ENCODE measurements at places on chromosomes 3 and 15. TPM values are rescaled to one million over a fixed set of nuclear protein-coding genes. Genes with fewer than 3 reads are reported as not detected.
A peak's percentile ranks its signal among the peaks of the same experiment; 100 is the strongest.

The SOX14 gene
- not detected for total RNA-seq

The OCA2 gene
- 0.54 TPM for total RNA-seq

The RARB gene
- 21.9 TPM for total RNA-seq

The ASB14 gene
- not detected for total RNA-seq

The STRIT1 gene
- not detected for total RNA-seq

DNA sequence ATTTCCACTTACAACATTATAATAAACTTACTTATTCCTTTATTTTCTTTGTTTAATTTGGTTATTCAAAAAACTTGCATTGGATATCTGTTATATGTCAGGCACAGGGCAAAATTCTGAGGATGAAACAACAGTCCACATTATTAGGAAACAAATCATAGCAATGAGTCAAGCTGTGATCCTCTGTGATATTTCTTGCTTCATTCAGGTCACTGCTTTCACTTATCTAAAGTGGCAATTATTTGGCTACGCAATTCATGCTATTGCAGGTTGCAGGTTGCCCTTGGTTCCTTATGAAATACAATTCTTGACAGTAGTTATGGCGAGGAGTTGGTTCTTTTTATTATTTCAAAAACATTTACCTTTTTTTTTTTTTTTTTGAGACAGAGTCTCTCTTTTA lies 66.4 kb upstream of the CNTN6 start:
- H3K27me3 ChIP-seq, result no peaks in the 10 kb centered on the region
- H3K4me1 ChIP-seq, result no peaks in the 10 kb centered on the region
- H3K4me3 ChIP-seq, result no peak overlapping the region
- no peaks in the 10 kb centered on the region for H3K36me3 ChIP-seq

DNA sequence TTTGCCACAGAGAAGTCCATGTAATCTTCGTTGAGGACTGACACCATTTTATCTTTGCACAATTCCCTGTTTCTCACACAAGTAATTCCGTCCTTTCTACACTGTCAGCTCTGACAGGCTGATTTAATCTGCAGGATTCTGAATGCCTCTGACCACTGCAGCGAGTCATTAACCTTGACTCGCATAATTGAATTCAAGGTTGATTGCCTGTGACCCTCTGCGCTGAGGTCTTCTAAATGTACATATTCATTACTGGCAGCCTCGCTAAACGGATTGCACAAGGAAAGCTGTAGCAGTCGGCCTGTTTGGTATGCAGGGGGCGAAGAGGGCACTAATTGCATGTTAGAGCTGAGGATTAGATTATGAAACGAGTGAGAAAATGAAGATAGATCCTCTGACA lies 147.8 kb downstream of the SHOX2 start:
- no peaks in the 10 kb centered on the region for H3K36me3 ChIP-seq
- peak; percentile 57 for DNase-seq
- no peaks in the 10 kb centered on the region for H3K27me3 ChIP-seq

GRCh38 chr3:194750491-194750828 lies 64.8 kb downstream of the FAM43A start:
- no peak for DNase-seq
- H3K4me1 ChIP-seq, result peaks cover 10% of the 10 kb centered on the region
- no peaks in the 10 kb centered on the region for H3K36me3 ChIP-seq

DNA sequence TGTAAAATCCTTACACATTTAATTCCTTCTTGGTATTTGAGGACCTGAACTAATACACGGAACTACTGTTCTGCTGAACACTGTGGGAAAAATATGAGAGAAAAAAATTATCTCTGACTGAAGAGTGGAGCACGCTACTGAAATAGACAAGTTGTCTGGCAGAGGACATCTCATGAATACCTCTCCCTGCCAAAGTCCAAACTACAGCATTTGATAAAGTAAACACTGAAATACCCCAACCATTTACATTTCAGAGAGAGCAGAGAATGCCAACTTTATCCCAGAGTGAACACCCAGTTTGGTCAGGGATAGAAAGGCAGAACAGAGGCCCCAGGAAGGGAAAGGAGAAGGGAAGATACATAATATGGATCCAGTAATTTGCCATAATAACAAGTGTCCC lies 920.7 kb downstream of the SQOR start:
- DNase-seq, result no peak
- no peaks in the 10 kb centered on the region for H3K4me1 ChIP-seq
- no peak overlapping the region for H3K4me3 ChIP-seq
- no peaks in the 10 kb centered on the region for H3K36me3 ChIP-seq

- no peak overlapping the region for H3K4me3 ChIP-seq
- peaks cover 17% of the 10 kb centered on the region for H3K4me1 ChIP-seq
- H3K27me3 ChIP-seq, result peaks cover 42% of the 10 kb centered on the region
- H3K27ac ChIP-seq, result no peak overlapping the region
- no peaks in the 10 kb centered on the region for H3K36me3 ChIP-seq
Measured at GRCh38 chr15:33226559-33227181, 32.2 kb upstream of the FMN1 start.

- H3K4me3 ChIP-seq, result no peak overlapping the region
- DNase-seq, result no peak
- H3K27me3 ChIP-seq, result no peaks in the 10 kb centered on the region
Measured at GRCh38 chr3:101898752-101899169, 49.4 kb downstream of the NFKBIZ start.

GRCh38 chr15:88623632-88624031 lies 2.5 kb downstream of the AEN start:
- H3K36me3 ChIP-seq, result peaks cover 66% of the 10 kb centered on the region
- H3K4me3 ChIP-seq, result peak overlapping the region; percentile 83
- no peak overlapping the region for H3K27ac ChIP-seq
- peaks cover 5% of the 10 kb centered on the region for H3K4me1 ChIP-seq

DNA sequence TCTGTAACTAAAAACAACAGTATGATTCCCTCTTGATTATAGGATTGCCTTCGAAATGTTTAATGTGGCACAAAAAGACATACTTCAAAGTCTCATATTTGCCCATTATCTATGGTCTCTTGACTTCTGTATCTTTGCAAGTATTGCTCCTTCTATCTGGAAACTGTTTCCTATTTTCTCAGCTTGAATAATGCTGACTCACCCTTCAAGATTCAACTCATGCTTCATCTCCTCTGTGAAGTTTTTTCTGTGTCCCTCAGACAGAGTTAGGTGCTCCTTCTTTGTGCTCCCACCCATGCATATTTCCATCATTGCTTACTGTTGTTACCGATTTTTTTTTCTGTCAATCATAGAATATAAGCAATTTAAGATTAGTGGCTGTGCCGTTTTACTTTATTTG lies 192.8 kb upstream of the ROBO1 start:
- no peaks in the 10 kb centered on the region for H3K4me1 ChIP-seq
- no peaks in the 10 kb centered on the region for H3K27me3 ChIP-seq
- DNase-seq, result no peak
- no peak overlapping the region for H3K27ac ChIP-seq
- H3K36me3 ChIP-seq, result no peaks in the 10 kb centered on the region

DNA sequence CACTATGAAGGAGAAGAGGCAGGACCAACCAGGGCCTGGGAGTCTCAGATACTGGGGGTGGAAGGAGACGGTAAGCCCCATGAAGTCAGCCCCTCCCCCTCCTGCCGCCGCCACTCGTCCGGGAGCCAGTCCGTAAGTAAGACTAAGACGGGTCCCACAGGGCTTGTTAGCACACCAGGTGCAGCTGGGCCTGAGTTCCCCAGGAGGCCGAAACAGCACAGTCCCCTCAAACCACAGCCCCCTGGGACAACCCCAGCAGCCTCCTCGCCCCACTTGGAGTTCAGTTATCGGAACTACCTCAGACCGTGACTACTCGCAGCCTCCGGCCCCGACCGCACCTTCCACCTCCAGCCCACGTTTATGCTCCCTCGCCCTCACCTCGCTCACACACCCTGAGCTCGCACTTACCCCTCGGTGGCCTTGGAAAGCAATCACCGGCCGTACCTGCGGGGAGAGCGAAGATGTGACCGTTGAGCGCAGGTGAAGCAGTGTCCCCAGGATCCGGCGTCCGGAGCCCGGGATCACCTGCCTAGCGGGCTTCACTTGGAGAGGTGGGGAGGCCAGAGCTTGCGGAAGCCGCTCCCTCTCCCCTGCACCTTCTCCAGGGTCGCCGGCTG lies 557 bp downstream of the ELL3 start:
- DNase-seq, result peak; percentile 84
- no peaks in the 10 kb centered on the region for H3K27me3 ChIP-seq
- H3K4me1 ChIP-seq, result no peaks in the 10 kb centered on the region

GRCh38 chr3:58038675-58039292 lies 30.6 kb downstream of the FLNB start:
- no peak for DNase-seq
- no peak overlapping the region for H3K27ac ChIP-seq
- H3K4me1 ChIP-seq, result peaks cover 52% of the 10 kb centered on the region

- H3K4me1 ChIP-seq, result no peaks in the 10 kb centered on the region
- peaks cover 65% of the 10 kb centered on the region for H3K36me3 ChIP-seq
- H3K27ac ChIP-seq, result no peak overlapping the region
- no peak overlapping the region for H3K4me3 ChIP-seq
Measured at GRCh38 chr15:72199721-72200212, 2.2 kb upstream of the GRAMD2A start.

- no peaks in the 10 kb centered on the region for H3K27me3 ChIP-seq
- H3K36me3 ChIP-seq, result no peaks in the 10 kb centered on the region
- H3K4me1 ChIP-seq, result no peaks in the 10 kb centered on the region
- no peak overlapping the region for H3K27ac ChIP-seq
- peak; percentile 58 for DNase-seq
Measured at GRCh38 chr15:36449084-36449661, 130.3 kb upstream of the CDIN1 start.

- no peak overlapping the region for H3K27ac ChIP-seq
- no peaks in the 10 kb centered on the region for H3K27me3 ChIP-seq
- no peak for DNase-seq
- H3K36me3 ChIP-seq, result no peaks in the 10 kb centered on the region
- H3K4me1 ChIP-seq, result no peaks in the 10 kb centered on the region
Measured at GRCh38 chr15:76368122-76368621, 31.6 kb downstream of the ISL2 start.

DNA sequence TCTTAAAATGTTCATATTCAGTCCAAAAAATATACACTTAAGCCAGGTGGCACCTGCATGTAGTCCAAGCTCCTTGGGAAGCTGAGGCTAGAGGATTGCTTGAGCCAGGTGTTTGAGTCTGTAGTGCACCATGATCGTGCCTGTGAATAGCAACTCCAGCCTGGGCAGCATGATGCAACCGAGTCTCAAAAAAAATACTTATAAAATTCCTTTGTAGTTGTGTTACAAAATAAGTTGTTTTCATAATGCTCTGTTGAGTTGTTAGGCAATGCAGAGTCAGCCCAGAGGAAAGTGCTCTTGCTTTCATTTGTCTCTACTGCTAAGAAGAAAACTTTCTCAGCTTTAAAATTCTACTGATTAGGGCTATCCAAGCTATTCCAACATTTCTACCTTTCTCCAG lies 442.8 kb upstream of the ARRDC4 start:
- H3K4me3 ChIP-seq, result no peak overlapping the region
- no peaks in the 10 kb centered on the region for H3K27me3 ChIP-seq
- H3K36me3 ChIP-seq, result no peaks in the 10 kb centered on the region
- H3K4me1 ChIP-seq, result no peaks in the 10 kb centered on the region

DNA sequence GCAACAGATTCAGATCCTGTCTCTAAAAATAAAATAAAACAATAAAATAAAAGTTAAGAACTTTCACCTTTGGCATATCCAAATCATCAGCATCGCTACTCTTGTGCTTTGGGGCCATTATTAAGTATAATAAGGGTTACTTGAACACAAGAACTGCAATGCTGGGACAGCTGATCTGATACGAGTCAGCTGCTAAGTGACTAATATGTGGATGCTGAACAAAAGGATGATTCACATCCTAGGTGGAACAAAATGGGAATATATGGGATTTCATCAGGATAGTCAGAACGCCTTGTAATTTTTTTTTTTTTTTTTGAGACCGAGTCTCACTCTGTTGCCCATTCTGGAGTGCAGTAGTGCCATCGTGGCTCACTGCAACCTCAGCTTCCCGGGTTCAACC lies 29.7 kb downstream of the BUB1B start:
- no peaks in the 10 kb centered on the region for H3K27me3 ChIP-seq
- H3K4me3 ChIP-seq, result no peak overlapping the region
- DNase-seq, result no peak
- peaks cover 58% of the 10 kb centered on the region for H3K36me3 ChIP-seq
- no peak overlapping the region for H3K27ac ChIP-seq

DNA sequence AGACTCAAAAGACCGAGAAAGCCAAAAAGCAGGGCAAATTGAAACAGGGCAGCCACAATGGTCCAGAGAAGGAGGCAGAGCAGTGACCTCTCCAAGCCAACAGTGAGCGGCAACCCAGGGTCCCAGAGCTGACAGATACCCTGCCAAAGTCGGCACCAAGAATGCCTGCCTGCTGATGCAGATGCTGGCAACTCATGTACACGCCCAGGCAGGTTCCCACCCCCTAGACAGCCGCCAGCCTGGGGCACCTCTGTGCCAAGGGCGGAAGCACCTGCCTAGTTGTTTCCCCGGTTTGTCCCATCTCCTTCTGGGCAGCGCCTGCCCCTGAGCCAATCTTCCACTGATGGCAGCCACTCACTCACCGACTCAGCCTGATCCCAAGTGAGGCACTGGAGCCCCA lies 22.1 kb downstream of the KLHL25 start:
- H3K4me3 ChIP-seq, result no peak overlapping the region
- peak overlapping the region; percentile 17 for H3K27ac ChIP-seq
- no peaks in the 10 kb centered on the region for H3K27me3 ChIP-seq

DNA sequence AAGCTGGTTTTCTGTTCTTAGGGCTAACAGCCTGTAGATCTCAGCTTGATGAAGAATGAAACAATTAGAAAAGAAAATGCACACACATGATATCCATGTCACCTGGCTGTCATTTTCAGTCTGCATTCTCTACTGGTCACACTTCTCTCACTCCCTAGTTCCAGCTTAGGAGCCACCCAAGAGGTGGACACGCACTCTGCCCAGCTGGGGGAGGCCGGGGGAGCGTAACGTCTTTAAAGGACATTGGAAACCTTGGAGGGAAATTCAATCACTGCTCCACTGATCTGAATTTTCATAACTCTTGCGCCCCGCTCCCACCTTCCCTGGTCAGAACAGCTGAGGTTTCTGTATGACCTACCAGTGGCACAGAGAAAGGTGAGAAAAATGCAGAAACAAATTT lies 79.7 kb downstream of the RAB11A start:
- H3K36me3 ChIP-seq, result no peaks in the 10 kb centered on the region
- H3K4me3 ChIP-seq, result no peak overlapping the region
- peaks cover 4% of the 10 kb centered on the region for H3K4me1 ChIP-seq

DNA sequence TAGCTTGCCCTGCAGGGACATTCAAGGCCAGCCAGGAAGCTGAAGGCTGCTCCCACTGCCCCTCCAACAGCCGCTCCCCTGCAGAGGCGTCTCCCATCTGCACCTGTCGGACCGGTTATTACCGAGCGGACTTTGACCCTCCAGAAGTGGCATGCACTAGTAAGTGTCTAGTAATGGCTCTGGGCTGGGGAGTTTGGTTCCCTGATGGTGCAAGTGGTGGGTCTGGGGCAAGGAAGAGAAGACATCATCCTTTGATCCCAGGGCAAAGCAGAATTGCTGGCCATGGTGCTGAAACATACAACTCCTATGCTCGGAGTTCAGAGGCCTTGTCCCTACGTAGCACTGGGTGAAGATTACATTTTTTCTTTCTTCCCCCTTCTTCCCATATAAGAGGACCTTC lies 311.4 kb downstream of the EPHB1 start:
- no peak overlapping the region for H3K4me3 ChIP-seq
- no peaks in the 10 kb centered on the region for H3K4me1 ChIP-seq
- peak; percentile 89 for DNase-seq
- no peak overlapping the region for H3K27ac ChIP-seq
- H3K27me3 ChIP-seq, result peaks cover 5% of the 10 kb centered on the region

All from endodermal cell (in vitro differentiated cells).